ENCODE measurements at places on chromosomes 12 and 14. TPM values are rescaled to one million over a fixed set of nuclear protein-coding genes. Genes with fewer than 3 reads are reported as not detected.

The TMEM63C gene
- 0.35 TPM for total RNA-seq

The IKZF4 gene
- total RNA-seq, result 6.0 TPM

The RASSF9 gene
- total RNA-seq, result 10.4 TPM

The A2M gene
- total RNA-seq, result 306 TPM

The POMT2 gene
- 34.4 TPM for total RNA-seq

The INSM2 gene
- total RNA-seq, result not detected

All from metanephros (tissue), 2 donors.